ENCODE measurements at places on chromosomes 6 and 20. TPM values are rescaled to one million over a fixed set of nuclear protein-coding genes. Genes with fewer than 3 reads are reported as not detected.

DNA sequence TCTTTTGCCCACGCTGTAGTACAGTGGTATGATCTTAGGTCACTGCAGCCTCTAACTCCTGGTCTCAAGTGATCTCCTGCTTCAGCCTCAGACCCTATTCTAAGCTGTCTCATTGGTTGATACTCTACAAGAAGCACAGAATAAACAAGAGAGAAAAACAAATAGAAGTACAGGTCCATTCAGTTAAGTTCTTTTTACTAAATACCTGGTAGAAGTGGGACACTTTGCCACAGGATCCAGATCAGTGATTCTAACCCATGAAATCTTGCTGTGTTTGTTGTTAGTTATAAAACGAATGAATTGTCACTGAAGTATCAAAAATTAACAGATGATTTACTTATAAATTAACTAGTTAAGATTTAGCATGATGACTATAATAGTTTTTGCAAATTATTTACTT is 76.7 kb downstream of the SCAND1 start:
- DNase-seq: no peak

- DNase-seq: peak; percentile 79
Measured at GRCh38 chr20:25195962-25196785, 662 bp downstream of the ENTPD6 start.

GRCh38 chr6:148203281-148203925 is 139.2 kb upstream of the SASH1 start:
- DNase-seq: no peak

DNA sequence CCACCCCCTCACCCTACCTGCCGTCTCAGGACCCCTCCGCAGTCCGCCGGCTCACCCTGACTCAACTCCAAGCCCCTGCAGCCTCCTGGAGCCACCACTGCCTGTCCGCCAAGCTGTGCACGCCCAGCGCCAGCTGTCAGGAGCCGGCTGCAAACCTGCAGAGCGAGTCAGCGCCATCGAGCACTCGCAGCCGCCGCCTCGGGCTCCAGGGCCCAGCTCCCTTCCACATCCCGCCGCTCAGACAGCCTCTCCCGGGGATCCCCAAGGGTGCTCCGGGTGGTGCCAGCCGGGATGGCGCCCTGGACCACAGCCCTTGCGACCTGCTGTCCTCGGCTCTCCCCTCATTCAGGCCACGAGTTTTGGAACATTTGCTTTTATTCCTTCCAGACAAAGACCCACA is 4.3 kb downstream of the TNNC2 start:
- DNase-seq: peak; percentile 55

ARFGEF3 gene
- 11.0 TPM for total RNA-seq

DNA sequence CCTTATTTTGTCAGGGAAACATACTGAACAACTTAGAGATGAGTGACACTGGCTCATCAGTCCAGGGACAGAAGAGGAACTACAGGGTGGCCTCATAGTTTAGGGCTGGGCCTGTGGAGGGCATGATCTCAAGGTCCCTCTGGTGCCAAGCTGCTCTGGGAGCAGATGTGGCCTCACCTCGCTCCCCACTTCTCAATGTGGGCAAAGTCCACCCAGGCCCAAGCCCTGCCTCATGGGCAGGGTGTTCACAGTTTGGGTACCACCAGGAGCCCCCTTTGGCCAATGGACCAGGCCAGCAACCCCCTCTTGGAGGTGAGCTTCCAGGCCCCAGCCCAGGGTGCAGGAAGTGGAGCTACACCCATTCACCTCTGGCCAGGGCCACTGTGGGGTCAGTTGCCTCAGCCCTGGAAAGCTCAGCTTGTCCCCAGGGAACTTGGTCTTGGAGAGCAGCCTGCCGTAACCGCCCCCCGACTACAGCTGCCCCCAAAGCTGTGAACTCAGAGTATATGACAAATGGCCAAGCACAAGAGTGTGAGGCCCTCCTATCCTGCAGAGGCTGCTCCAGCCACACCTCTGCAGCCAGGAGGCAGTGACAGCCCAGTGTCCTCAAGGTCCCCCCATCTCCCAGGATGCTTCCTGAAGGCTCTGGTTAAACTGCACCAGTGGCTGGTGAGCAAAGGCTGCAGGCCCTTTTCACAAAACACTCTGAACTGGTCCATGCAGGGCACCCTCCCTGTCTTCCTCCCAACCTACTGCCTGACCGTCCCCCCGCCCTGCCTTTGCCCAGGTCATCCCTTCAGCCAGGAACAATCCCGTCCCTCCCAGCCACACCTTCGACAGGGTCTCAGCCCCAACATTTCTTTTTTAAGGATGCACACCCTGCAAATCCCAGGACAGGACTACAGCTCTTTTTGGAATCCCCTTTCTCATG is 3.6 kb downstream of the ADISSP start:
- peak; percentile 17 for DNase-seq

OR2H1 gene
- not detected for total RNA-seq

- DNase-seq: peak; percentile 55
Measured at GRCh38 chr20:944774-945410, 28.8 kb upstream of the ANGPT4 start.

DNA sequence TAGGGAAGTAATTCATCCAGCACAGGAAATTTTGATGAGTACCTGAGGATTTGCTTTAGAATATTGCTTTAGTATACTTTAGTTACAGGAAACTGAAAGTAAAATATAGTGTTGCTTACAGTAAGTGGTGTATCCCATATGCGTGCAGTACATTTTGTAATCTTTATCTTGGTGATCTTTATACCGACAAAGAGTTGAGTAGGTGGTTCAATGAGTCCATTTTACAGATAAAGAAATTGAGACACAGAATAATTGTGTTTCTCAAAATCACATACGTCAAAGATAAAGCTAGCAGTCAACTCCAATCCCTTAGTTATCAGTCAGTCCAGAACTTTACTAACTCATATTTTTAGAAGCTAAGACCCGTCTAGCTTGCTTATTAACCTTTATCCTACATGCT is 65.8 kb upstream of the E2F3 start:
- no peak for DNase-seq

DNA sequence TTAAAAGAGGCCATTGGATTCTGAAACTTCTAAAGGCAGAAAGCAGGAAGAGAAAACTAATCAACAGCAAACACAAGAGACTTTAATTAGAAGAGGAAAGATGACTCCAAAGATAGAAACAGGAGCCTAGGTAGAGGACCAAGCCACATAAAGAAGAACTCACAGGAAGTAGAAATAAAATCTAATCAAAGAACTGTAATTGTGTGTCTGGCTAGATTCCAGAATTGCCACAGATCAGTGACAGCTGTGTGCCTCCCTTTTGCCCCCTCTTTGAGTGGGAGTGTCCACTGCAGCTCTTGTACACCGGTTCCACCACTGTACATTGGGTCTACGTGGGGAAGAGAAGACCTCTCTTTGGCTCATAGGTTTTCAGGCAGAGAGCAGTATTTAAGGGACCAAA is 22.3 kb upstream of the THEMIS start:
- DNase-seq: no peak

TMEM244 gene
- total RNA-seq: not detected

GRCh38 chr20:22546344-22546743 is 38.0 kb downstream of the FOXA2 start:
- DNase-seq: no peak

DNA sequence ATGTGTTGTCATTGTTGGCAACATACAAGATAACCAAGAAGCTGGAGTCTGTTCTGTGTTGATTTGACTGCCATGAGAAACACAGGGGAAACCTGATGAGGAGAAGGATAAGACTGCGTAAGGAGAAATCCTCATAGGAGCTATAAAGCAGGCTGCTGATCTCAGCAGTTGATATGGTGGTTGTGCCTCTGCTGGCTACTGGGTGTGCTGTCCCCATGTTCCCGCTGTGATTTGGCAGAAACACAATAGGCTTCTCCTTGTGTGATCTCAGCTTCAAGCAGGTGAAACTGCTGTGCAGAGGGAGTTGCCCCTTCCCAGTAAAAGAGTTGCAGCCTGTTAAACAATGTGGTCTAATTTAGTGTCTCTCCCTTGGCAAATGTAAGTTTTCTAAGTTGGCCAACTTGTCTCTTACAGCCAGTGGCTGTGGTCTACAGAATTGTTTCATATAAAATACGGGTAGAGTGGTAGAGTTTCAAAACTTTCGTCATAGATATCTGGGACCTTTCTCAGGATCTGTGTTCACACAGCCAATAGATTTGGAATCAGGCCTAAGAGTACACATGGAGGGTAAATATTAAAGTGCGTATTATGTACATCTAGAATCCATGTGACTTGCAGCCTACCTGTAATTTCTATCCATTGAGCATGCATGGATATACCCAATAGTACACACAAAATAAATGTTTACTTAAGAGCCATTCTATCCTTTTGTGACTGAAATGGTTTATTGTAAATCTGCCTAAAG is 78.4 kb downstream of the RNF144B start:
- no peak for DNase-seq

- no peak for DNase-seq
Measured at GRCh38 chr20:51513545-51513944, 29.0 kb downstream of the NFATC2 start.

GRCh38 chr6:2522521-2522920 is 228.2 kb downstream of the MYLK4 start:
- no peak for DNase-seq

PAK5 gene
- total RNA-seq: 0.22 TPM

GRM4 gene
- total RNA-seq: 35.3 TPM

GRCh38 chr20:31278178-31278577 is 20.7 kb downstream of the DEFB115 start:
- DNase-seq: no peak

GRCh38 chr20:38152621-38153221 is 12.3 kb downstream of the TGM2 start:
- DNase-seq: no peak

EPB41L1 gene
- 11.9 TPM for total RNA-seq

NNAT gene
- total RNA-seq: 205 TPM

GRCh38 chr20:4947817-4948559 is 53.3 kb downstream of the SLC23A2 start:
- DNase-seq: no peak

DNA sequence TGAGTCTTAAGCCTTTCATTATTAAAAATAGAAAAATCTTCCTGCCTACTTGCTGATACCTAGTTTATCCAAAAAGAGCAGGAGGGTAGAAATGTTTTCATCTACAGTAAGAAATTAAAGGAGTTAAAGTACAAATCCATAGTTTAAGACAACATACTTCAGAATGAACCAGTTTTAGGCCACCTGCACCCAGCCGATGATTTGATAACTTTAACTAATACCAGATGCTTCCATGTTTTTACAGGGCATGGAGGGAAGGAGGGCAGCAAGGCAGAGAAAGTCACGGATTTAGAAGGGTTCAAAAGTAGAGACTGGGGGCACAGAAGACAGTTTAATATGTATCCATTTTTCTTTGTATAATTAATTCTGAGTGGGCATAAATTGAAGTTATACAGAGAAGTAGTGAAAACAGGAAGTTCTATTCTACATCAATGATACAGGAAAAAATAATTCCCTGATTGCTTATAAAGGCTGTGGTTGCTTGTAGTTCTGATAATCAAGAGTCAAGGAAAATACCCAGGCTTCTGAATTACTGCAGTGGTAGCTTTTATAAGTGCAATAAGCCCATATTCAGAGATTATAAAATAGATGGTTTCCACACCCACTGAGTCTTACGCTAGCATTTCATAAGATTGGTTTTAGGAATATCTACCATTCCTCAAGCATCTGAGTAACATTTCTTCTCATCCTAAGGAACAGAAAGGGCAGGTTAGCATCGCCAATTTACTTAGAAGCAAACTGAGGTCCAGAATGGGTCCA is 72.0 kb downstream of the GMDS start:
- no peak for DNase-seq

DNA sequence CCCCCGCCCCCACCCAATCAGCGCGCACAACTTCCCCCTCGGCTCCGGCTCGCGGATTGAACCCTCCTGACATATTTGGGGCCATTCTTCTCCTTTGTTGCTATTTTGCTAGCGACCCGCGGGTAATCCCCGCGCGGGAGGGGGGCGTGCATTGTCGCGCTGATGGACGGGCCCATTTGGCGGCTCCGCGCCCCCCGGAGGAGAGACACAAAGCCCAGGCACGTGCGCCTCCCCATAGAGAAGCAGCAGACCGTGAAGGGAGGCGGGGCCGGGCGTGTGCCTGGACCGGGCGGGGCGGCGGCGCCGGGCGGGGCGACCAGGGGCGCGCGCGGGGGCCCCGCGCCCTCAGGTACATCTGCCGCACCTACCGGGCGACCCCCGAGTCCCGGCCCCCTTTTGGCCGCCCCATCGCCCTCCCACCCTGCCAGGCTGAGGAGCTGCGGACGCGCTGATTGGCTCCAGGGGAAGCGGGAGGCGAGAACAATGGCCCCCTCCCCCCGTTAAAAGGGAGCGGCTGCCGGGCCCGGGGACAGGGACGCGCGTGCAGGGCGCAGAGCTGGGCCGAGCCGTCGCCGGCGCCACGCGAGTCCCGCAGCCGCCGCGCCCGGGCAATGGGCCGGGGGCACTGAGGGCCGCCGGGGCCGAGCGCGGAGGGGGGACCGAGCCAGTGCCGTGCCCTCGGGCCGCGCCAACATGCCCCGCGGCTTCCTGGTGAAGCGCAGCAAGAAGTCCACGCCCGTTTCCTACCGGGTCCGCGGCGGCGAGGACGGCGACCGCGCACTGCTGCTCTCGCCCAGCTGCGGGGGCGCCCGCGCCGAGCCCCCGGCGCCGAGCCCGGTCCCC is at the start of gene INSM1:
INSM1 (plus strand) TSS at position 530 of the 843 bp plus-strand sequence; CDS start at position 694, 164 bp downstream.
- peak; percentile 91 for DNase-seq

- DNase-seq: no peak
Measured at GRCh38 chr6:150492507-150492906, 107.2 kb upstream of the PLEKHG1 start.

- DNase-seq: no peak
Measured at GRCh38 chr6:160116411-160116810, 5.2 kb upstream of the SLC22A1 start.

GRCh38 chr20:43983359-43983758 is 68.7 kb downstream of the TOX2 start:
- DNase-seq: peak; percentile 63

- DNase-seq: no peak
Measured at GRCh38 chr6:66675906-66676305, 968.9 kb upstream of the EYS start.

BPIFB4 gene
- not detected for total RNA-seq

- DNase-seq: no peak
Measured at GRCh38 chr20:3563133-3563532, 92.3 kb downstream of the ATRN start.

GRCh38 chr20:22821796-22822195 is 213.3 kb upstream of the SSTR4 start:
- DNase-seq: no peak

- DNase-seq: no peak
Measured at GRCh38 chr20:4226330-4227084, 211.1 kb upstream of the RNF24 start.

- no peak for DNase-seq
Measured at GRCh38 chr6:110474500-110474899, 1.9 kb downstream of the SLC22A16 start.

- DNase-seq: no peak
Measured at GRCh38 chr6:148395583-148396101, 53.0 kb downstream of the SASH1 start.

GRCh38 chr6:124888581-124889371 is 73.5 kb upstream of the RNF217 start:
- no peak for DNase-seq

RGS17 gene
- total RNA-seq: 3.8 TPM

GRCh38 chr20:19404826-19405225 is 192.4 kb downstream of the SLC24A3 start:
- DNase-seq: no peak

LHFPL5 gene
- total RNA-seq: not detected

Data from H7 (cell line).